ENCODE measurements at places on chromosomes 12 and 14. TPM values are rescaled to one million over a fixed set of nuclear protein-coding genes. Genes with fewer than 3 reads are reported as not detected.

The CYP46A1 gene
- polyA plus RNA-seq = 13.4 TPM

The C12orf50 gene
- not detected for polyA plus RNA-seq

The TMEM132D gene
- not detected for polyA plus RNA-seq

The KRT73 gene
- not detected for polyA plus RNA-seq

The FKBP11 gene
- 2.2 TPM for polyA plus RNA-seq

The KRT2 gene
- not detected for polyA plus RNA-seq

The PLXNC1 gene
- polyA plus RNA-seq = 3.8 TPM

The RNASE1 gene
- polyA plus RNA-seq = 37.8 TPM

The RPL10L gene
- polyA plus RNA-seq = not detected

The NR1H4 gene
- polyA plus RNA-seq = not detected

The CATSPERB gene
- not detected for polyA plus RNA-seq

The NRXN3 gene
- polyA plus RNA-seq = 113 TPM

The MYO1H gene
- not detected for polyA plus RNA-seq

Data from Purkinje cell (primary cell).